HAP-1 (cell line): ENCODE measurements at places on chromosomes 13 and 19.

DNA sequence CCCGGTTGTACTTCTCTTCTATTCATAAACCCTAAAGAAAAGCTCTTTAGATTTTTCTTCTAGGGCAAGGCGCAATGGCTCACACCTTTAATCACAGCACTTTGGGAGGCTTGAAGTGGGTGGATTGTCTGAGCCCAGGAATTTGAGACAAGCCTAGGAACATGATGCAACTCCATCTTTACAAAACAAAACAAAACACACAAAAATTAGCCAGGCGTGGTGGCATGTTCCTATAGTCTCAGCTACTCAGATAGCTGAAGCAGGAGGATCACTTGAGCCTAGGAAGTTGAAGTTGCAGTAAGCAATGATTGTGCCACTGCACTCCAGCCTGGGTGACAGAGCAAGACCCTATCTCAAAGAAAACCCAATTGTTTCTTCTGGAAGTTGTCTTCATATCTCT lies 240.3 kb downstream of the SHISA2 start:
- DNase-seq: no peak

DNA sequence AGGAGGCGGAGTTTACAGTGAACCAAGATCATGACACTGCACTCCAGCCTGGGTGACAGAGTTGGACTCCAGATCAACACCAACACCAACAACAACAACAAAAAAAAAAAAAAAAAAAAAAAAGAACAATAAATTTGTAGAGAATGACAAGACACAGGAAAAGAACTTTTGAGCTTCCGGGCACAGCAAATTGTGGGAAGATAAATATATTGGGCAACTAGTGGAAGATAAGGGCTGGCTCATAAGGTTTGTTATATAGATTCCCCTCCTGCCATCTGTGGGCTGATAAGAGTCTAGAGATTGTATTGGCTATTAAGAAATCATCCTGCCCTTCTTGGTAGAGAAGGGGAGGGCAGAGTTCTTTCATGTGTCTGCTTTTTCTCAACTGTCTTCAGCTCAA lies 33.1 kb upstream of the CYP2S1 start:
- DNase-seq: no peak

- DNase-seq: no peak
Measured at GRCh38 chr13:97004096-97004876, 10.0 kb upstream of the OXGR1 start.

GRCh38 chr13:28650284-28650683 lies 8.6 kb upstream of the POMP start:
- no peak for DNase-seq

GRCh38 chr13:79482281-79482970 lies 1.5 kb downstream of the NDFIP2 start:
- no peak for DNase-seq

DNA sequence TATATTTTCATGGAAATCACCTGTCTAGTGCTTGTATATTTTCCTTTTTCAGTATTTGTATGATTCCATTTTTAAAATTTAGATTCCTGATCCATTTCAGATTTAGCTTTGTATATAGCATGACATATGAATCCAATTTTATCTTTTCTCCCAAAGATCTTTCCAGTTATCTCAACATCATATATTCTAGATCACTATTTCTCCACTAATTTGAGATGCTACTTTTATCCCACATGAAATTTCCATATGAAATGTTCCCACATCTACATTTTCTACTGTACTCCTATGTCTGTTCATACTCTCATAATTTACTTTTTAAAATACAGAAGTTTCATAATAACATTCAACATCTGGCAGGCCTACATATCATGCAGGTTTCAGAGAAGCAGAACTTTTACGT lies 1784.1 kb downstream of the SLITRK5 start:
- no peak for DNase-seq

- peak; percentile 62 for DNase-seq
Measured at GRCh38 chr13:94433055-94433961, 46.2 kb downstream of the DCT start.

DNA sequence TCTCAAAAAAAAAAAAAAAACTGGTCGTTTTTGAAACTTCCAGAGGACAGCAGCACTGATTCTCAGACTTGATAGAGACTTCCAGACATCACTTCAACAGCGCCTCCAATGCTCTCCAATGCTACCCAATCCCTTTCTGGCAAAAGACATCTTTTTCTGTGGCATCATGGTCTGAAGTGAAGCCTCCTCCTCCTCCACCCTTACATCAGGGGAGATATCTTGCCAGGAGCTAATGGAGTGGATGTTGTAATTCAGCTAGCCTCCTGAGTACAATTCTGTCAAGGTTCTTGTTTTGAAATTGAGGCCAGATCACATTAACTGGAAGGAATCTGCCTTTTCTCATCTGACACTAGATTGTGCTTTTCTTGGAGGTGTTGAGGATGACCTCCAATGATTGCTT lies 24.2 kb downstream of the FXYD5 start:
- no peak for DNase-seq

DNA sequence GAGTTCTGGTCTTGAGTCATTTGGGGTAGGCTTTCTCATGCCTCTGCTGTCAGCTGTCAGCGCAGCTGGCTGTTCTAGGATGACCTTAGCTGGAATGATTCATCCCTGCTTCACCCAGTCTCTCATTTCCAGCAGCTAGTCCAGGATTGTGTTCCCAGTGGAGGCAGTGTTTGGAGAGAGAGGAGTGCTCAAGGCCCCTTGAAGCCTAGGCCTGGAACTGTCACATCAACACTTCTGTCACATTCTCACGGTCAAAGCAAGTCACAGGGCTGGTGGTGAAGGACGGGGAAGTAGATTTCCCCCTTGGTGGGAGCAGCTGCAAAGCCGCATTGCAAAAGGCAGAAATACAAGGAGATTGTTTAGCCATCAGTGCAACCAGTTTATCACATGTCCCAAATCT lies 15.2 kb downstream of the TPT1 start:
- DNase-seq: no peak

GRCh38 chr19:2021453-2022140 lies 6.1 kb upstream of the BTBD2 start:
- DNase-seq: no peak

GRCh38 chr19:9786342-9786741 lies 17.8 kb upstream of the ZNF846 start:
- no peak for DNase-seq

DNA sequence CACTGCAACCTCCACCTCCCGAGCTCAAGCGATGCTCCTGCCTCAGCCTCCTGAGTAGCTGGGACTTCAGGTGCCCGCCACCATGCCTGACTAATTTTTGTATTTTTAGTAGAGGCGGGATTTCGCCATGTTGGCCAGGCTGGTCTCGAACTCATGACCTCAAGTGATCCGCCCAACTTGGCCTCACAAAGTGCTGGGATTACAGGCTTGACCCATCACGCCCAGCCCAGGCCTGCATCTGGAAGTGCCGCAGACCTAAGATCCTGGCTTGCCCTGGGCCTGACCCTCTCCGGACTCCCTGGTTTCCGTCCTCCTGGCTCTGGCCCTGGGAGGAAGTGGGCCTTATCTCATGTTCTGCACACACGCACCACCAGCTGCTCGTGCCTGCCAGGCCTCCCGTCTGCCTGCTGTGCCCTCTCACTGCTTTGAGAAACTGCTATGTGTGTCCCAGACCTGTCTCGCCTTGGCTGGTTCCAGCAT lies 4.7 kb upstream of the PTGIR start:
- DNase-seq: no peak

- DNase-seq: no peak
Measured at GRCh38 chr19:50818859-50819472, 4.6 kb downstream of the KLK1 start.

DNA sequence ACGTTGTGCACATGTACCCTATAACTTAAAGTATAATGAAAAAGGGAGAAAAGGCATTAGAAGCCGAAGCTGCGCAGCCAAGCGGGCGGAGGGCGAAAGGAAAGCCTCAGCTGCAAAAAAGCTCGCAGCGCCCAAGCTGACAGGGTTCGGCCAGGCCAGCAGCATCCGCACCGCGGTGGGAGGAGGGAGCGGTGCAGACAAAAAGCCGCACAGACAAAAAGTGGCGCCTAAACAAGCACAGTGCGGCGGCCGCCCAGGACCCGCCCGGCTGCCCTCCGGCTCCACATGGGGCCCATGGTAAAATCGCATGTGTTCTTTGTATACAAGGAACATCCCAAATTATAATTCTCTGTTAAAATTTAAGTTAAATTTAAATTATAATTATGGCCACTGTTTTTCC lies 42.4 kb downstream of the PSG3 start:
- no peak for DNase-seq

DNA sequence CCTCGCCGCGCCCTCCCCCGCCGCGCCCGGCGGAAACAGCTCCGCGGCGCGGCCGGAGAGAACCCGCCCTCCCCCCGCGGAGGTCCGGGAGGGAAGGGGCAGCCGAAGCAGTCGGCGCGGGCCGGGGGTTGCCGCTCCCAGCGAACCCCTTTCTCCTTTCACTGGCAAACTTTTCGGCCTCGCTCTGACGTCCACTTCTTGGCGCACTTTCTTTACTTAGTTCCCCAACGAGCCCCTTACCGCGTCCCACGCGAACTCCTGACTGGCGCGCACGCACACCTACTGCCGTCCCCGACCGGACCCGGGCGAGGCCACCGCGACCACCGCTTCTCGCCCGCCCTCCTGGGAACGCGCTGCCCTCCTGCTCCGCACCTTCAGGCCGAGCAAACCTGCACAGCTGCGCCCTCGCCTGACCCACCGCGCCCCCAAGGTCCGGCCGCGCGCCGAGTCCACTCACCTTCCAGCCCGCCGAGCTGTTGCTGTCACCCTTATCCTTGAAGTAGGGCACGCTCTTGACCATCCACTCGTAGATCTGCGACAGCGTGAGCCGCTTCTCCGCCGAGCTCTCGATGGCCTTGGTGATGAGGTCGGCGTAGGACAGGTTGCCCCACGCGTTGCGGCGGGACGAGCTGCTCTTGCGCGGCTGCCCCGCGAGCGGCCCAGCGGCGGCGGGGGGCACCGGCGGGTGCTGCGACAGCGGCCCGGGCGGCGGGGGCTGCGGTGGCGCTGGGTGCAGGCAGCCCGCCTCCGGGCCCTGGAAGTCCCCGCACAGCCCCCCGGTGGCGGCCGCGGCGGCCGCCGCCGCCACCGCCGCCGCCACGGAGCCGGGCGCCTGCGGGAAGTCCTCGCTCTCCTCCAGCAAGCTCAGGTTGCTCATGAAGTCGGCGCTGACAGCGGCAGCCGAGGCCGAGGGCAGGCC lies 1.1 kb downstream of the FOXO1 start:
- no peak for DNase-seq

DNA sequence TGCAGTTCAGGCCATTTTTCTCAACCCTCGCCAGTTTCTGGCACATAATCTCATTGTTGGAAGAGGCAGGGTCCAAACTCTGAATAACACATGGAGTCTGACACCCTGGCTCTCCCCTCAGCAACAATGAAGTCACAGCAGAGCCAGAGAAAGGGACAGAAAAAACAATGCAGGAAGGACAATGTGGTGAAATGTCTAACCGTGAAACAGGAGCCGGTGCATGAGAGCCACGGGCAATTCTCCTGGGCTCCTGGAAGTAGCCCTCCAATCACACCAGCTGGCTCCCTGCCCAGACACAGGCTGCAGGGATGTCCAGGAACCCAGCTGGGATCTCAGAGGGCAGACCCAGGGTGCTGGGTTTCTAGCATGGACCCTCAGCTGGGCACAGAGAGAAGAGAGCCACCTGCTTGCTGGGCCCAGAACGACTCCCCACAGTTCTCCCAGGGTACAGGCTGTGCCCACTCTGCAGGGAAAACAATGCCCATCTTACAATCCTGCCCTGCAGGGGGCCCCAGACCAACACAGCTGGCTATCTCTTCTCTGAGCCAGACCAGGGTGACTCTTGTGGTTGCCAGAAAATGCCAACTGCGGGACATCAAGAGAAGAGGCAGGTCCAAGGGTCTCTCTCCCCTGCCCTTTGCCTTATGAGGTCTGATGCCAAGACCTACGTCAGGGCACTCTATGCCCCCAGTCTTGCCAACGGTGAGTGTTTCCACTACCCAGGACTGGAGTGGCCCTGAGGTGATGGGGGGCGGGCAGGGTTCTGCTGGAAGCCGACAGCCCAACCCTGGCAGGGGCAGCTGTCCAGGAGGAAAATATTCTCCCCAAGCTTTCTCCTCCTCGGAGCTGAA lies 64.5 kb downstream of the CEBPG start:
- no peak for DNase-seq

GRCh38 chr13:46801858-46802257 lies 4.9 kb upstream of the ESD start:
- DNase-seq: no peak

- DNase-seq: no peak
Measured at GRCh38 chr13:42048342-42048683, at the start of gene DGKH. Gene DGKH (plus strand): TSS chr13:42048648. CDS start chr13:42048774, 126 bp downstream.

- DNase-seq: no peak
Measured at GRCh38 chr19:34649886-34650543, 26.9 kb downstream of the SCGB2B2 start.

DNA sequence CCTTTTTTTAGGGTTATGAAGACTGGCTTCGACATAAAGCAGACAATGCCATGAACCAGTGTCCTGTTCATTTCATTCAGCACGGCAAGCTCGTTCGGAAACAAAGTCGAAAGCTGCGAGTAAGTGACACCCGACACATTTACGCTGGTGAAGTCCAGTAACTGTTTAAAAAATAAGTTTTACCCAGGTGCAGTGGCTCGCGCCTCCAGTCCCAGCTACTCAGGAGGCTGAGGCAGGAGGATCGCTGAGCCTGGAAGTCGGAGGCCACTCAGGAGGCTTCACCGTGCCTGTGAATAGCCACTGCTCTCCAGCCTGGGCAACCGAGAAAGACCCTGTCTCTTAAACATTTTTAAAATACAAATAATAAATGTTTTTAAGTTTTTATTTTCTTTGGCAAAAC lies 120.8 kb downstream of the ATP11A start:
- DNase-seq: no peak

- DNase-seq: no peak
Measured at GRCh38 chr13:34993470-34993869, 51.4 kb downstream of the NBEA start.

- no peak for DNase-seq
Measured at GRCh38 chr13:40403509-40404241, 262.8 kb downstream of the FOXO1 start.

GRCh38 chr19:48955308-48955958 lies 758 bp downstream of the BAX start:
- DNase-seq: no peak

DNA sequence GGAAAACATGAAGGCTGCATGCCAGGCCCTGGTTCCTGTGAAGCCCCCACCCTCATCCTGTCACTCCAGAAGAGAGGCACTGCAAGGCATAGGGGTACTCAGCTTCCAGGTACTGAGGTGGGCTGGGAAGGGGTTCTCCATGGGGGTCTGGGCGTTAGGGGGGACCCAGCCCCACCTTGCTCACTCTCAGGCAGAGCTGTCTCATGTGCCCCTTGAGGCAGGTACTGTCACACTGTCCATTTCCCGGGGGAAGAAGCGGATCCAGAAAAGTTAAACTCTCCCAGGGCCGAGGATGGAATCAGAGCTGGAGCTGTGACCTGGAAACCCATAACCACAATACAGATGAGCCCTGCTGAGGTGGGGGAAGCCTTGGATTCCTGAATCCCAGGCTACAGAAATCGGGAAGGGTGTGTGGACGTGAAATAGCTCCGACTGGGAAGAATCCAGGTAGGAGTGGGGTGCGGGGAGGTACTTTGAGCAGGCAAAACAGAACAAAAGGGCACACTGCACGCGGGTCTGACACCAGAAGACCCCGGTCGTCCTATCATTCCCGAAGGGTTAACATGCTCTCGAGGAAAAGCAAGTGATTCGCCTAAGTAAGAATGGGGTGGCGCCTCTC lies 540 bp upstream of the USE1 start:
- DNase-seq: no peak

- no peak for DNase-seq
Measured at GRCh38 chr19:32672841-32673240, 2.1 kb downstream of the ANKRD27 start.
